CD8-positive, alpha-beta T cell (primary cell): ENCODE measurements at places on chromosomes 6 and 20. TPM values are rescaled to one million over a fixed set of nuclear protein-coding genes. Genes with fewer than 3 reads are reported as not detected.

The BFSP1 gene
- total RNA-seq, result 0.31 TPM

GRCh38 chr20:61804752-61805295, 260.9 kb downstream of the TAF4 start:
- no peak for DNase-seq

The FAM229B gene
- total RNA-seq, result 3.3 TPM

DNA sequence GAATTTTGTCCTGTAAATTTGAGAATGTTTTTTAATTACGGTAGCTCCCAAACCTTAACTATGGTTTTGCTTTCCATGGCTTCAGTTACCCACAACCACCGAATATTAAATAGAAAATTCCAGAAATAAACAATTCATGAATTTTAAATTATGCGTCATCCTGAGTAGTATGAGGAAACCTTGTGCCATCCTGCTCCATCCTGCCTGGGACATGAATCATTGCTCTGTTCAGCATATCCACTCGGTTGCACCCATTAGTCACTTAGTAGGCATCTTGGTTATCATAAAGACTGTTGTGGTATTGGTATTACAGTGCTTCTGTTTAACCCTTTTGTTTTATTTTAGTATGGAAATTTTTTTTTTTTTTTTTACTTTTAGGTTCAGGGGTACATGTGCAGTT, 39.7 kb downstream of the KCNS1 start:
- no peak for DNase-seq

DNA sequence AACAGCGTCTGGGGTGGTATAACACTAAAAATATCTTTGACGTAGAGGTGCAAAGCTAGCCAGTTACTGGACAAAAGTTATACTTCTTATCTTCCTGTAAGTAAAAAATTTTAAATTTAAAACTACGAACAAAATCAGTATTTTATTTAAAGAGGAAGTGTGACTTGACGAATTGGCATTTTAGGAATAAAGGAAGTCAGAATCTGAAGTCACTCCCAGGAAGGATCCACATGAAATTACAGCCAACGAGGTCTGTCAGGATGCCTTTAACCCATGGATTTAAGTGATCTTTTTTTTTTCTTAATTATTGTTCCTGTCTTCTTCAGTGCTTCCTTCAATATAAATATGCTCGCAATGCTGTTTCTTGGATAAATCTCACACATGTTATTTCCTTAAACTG, 27.2 kb upstream of the SNX9 start:
- no peak for DNase-seq

The SOX4 gene
- total RNA-seq, result 20.4 TPM

GRCh38 chr6:88455317-88455716, 289.2 kb upstream of the CNR1 start:
- no peak for DNase-seq

DNA sequence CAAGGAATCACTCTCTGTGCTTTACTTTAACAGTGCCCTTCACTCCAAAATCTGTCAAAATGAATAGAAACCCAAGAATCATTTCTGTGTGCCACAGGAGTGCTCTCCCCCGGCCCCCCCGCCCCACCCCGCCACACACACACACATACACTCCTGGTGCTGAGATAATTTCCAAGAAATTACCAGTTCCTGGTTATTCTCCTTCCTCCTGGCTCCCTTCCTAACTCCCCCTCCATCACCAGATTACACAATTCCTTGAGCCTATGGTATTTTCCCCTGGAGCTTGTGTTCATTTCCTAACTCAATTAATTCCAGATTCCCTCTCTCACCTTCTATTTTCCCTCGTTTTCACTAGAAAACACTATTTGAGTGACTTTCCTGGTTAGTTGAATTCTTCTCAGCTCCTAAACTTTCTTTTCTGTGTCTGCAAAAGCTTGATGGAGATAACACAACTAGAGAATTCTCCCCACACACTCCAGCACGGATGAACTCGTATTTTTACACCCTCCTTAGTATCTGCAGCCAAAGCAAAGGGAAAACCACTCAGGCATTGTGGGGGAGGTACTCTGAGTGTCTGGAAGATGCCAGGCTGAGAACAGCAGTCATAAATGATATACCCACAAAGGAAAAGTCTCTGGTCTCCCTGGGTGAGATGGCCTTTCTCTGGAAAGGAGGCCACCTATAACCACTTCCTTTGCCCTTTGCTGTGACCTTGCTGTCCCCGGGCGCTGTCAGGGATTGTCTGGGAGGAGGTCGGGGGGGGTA, 1.9 kb upstream of the SLC24A3 start:
- no peak for DNase-seq

The BPIFB2 gene
- not detected for total RNA-seq

GRCh38 chr20:9807136-9807535, 31.7 kb downstream of the PAK5 start:
- no peak for DNase-seq

- no peak for DNase-seq
These were observed 99.5 kb upstream of the IYD start for GRCh38 chr6:150269130-150269856.

DNA sequence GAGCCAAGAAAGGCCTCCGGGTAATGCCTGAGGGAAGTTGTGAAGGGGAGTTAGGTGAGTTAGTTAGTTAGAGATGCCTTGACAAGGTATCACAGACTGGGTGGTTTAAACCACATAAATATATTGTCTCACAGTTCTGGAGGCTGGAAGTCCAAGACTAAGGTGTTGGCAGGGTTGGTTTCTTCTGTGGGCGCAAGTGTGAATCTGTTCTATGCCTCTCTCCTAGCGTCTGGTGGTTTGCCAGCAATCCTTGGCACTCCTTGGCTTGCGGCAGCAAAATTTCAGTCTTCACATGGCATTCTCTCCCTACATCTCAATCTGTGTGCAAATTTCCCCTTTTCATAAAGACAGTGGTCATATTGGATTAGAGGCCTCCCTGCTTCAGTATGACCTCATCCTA, 29.7 kb upstream of the RANBP9 start:
- no peak for DNase-seq

- DNase-seq, result no peak
These were observed 17.1 kb downstream of the B4GALT5 start for GRCh38 chr20:49696594-49696993.

GRCh38 chr6:52098721-52099120, 11.3 kb upstream of the PKHD1 start:
- no peak for DNase-seq

DNA sequence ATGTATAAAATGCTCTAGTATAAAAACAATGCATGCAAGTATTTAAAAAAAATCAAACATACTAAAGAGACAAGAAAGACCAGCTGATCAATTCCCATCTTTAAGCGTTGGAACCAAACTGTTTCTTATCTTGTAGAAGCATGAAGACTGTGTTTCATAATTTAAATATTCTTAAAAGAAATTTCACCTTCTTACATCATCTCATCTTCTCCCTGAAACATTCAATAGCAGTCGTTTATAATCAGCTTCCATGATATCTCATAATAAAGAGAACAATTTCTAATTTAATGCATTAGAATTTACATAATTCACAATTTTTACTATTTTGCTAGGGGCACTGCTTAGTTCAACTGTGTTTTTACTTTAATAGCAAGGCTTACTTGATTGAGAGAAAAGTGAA, 468.1 kb upstream of the MARCKS start:
- no peak for DNase-seq

The CCN2 gene
- 0.14 TPM for total RNA-seq

DNA sequence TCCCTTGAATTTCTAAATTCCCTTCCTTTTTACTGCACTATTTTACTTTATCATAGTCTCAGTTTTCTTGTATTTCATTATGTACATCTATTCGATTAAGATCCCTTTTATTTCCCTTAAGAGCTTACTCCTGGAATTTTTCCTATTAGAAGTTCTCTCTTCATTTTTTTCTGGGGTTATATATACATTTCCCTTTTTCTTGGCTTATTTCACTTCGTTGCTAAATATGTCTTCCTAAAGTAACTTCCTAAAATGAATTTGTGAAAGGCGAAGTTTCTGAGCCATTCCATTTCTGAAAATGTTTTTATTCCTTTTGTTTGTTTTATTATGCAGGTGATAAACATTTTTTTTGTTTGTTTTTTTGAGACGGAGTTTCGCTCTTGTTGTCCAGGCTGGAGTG, 5.9 kb upstream of the CD109 start:
- DNase-seq, result no peak

DNA sequence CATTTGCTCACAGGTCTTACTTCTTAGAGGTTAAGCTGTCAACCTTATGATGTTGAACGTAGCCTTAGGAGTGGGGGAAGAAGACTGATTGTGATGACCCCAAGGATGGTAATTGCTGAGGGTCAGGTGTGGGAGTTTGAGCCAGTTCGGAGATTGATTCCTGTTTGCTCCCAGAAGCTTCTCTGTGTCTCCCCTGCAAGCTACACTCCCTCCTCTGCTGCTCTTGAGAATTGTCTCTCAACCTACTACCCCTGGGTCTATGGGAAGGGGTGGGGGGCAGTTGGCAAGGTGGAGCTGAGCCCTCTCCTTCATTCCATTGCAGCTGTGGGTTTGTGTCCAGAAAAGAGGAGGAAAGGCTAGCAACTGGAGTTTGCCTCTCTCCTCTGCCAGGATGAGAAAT, 113.8 kb downstream of the PLEKHG1 start:
- no peak for DNase-seq

- no peak for DNase-seq
These were observed 71.3 kb upstream of the TOX2 start for GRCh38 chr20:43843096-43843964.

GRCh38 chr6:138560130-138560860, 61.0 kb upstream of the NHSL1 start:
- no peak for DNase-seq

The RIN2 gene
- total RNA-seq, result not detected

GRCh38 chr6:96138406-96138805, 122.6 kb downstream of the FUT9 start:
- DNase-seq, result no peak

The CCN6 gene
- not detected for total RNA-seq

The GNMT gene
- total RNA-seq, result 1.9 TPM

DNA sequence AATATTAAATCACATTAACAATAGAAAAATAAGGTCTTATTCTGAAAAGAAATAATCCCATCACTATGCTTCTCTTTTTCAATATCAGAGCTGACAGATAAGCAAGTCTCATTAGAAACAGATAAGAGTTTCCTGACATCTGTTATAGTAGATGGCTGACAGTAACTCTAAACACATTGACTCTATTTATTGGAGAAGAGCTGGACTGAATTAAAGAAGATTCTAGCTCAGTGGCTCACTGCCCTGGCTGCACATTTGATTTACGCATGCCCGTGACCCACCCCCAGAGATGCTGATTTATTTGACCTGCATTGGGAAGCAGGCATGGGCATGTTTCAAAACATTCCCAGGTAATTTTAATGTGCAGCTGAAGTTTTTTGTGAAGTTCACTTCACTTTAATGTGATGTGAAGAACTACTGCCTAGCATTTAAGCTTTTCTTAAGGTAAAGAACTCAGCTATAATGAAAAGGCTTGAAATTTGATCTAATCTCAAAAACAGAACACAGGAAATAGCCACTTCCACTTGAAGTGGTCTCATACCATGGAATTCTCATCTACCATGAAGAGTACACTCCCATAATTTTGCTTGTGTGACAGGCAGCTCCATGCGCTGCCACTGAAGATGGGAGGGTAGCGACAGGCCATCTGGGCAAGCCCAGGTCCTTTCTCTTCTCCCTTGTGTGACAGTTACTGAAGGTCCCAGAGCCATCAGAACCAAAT, 162.3 kb downstream of the TPBG start:
- no peak for DNase-seq

GRCh38 chr20:37273988-37274387, 12.4 kb upstream of the GHRH start:
- DNase-seq, result no peak

DNA sequence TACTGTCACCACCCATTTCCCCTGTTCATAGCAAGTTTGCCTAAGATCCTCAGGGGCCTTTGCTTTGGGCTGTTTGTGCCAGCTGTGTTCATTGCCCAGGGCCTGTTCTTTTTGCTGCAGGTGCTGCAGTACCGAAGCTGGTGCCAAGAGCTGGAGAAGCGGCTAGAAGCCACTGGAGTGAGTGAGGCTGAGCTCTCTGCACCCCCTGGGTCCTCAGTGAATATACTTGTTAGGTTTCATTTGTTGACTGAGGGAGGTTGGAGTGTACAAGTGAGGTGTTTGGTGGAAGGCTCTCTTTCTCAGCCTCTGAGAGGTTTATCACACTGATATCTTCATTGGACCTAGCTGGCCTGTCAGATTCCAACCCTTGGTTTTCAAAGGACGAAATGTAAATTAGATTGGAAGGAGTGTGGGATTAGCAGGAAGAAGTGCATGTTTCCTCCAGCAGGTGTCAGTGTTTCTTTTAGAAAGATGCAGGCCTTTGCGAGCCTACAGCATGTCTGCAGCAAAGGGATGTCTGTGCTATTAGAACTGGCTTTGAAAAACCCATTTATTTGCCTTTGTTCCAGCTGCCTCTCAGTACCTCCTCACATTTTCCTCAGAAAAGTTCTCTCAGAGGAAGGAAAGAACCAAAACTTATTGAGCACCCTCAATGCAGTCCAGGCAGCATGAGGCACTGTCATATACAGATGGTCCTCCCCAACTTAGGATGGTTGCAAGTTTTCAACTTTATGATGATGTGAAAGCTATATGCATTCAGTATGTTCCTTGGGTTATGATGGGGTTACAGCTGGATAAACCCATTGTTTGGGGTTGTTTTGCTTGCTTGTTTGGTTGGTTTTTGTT, 8.3 kb downstream of the CEP250 start:
- peak; percentile 73 for DNase-seq

- no peak for DNase-seq
These were observed 26.3 kb downstream of the SAMHD1 start for GRCh38 chr20:36925234-36925633.

DNA sequence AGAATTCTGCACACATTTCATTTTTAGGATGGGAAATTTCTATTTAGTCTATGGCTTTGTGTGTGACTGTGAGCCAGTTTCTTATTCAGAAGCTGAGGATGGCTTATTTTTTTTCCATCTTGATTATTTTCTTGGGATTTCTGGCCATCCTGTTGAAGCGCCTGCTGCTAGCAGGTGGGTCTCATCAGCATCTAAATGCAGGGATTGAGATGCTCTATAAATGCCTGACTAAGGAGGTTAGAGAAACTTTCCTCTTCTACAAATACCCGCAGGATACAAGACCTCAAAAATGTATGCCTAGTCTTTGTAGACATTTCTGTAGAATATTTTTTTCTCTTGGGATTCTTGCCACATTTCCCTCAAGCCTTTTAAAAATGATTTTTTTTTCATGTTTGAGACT, 138.0 kb upstream of the CCN2 start:
- DNase-seq, result no peak

- no peak for DNase-seq
These were observed 3.8 kb upstream of the ARFGAP1 start for GRCh38 chr20:63268671-63269439.

- DNase-seq, result no peak
These were observed 1.0 kb downstream of the SLC32A1 start for GRCh38 chr20:38725148-38725901.

The ZBTB12 gene
- not detected for total RNA-seq

The FAM83D gene
- total RNA-seq, result 6.3 TPM

DNA sequence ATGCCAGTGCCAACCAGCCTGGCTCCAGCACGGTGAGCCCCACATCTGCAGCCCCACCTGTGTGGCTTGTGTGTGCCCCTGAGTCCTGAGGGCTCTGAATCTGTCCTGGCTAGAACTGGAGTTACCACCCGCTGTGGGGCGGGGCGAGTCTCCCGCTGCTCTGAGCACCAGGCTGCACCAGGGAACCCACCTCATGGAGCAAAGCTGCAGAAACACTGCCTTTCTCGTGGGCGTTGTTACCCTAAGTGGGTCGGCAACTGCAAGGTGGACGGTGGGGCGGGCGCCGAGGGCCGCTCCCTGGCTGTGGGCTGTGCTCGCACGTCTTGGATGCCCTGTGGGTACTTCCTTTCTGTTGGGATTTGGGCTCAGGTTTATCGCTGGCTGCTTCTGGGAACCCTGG, 12.7 kb upstream of the ZBTB46 start:
- no peak for DNase-seq

GRCh38 chr6:166045173-166045859, 122.3 kb downstream of the TBXT start:
- no peak for DNase-seq

The ARFGAP1 gene
- 121 TPM for total RNA-seq
